Stimulated activated CD8-positive, alpha-beta memory T cell treated with anti-CD3 and anti-CD28 coated beads, Interleukin-4, amount 100 ng/mL, for 4 hours (primary cell): ENCODE measurements at places on chromosomes 4 and X.

DNA sequence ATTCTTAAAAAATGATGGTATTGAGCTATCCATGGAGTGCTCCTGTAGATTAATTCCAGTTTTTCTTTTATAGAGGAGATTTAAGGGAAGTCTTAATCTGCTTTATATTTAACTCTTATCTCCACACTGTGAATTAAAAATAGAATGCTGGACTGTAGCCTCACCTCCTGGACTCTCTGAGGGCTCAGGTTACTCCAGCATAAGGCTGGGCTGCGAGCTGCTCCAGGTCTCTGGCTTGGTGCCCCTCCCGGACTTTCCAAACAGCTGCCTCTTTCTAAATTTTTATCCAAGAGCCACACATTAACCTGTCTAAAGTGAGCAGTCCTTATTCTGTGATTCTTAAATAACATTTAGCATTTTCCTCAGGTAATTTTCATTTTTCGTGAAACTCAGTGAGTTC lies 218.7 kb upstream of the JADE1 start:
- no peak for DNase-seq

GRCh38 chr4:137471895-137472294 lies 60.4 kb downstream of the PCDH18 start:
- DNase-seq, result no peak

DNA sequence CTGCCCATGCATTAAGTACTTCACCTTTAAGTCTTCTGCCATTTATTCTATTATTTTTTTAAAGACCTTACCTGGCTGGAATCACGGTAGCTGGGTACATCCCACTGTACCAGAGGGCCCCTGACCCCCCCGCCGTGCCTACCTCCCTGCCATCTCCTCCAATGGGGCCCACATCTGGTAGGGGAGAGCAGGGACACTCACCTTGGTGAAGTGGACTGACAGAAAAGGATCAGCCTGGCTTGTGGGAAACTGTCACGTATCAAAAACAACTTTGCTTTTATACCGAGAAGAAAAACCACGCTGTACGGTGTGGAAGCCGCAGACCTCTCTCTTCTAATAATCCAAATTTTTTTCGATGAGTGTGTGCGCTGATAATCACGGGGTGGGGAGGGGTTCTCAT lies at the start of gene FOXP3:
TSS of gene FOXP3 (minus strand) at position 251 of the 400 bp plus-strand sequence. CDS start 6,205 bp downstream, outside the sequence.
- DNase-seq, result no peak

DNA sequence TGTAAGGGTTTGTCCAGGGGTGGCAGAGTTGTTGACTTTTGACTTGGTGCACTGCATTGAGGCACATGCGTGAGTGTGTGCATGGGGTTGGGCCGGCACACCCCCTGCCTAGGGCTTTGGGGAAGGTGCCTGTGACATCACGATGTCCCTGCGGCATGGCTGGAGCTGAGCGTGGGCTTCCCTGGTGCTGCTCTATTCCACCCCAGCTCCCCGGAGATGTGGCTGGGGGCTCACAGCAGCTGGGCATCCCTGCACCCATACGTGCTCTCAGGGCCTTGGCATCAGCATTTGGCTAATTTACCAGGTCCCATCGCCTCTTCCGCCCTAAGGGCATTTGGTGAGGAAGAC lies 5.7 kb downstream of the PSAPL1 start:
- no peak for DNase-seq

DNA sequence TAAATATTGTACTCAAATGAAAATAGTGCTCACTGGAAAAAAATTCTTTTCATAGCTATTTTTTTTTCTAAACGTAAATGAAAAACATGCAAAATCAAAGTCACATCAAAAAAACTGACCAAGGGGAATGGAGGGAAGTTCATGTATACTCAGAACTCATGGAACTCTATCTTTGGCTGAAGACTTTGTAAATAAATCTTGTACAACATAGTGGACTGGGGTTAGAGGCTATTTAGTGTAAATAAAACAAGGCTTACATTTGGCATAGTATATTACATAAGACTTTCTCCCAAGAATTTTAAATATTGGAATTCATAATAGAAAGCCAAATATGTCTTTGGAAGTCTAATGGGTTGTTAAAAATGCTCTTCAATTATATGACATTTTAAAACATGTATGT lies 59.8 kb upstream of the PDE5A start:
- DNase-seq, result no peak

DNA sequence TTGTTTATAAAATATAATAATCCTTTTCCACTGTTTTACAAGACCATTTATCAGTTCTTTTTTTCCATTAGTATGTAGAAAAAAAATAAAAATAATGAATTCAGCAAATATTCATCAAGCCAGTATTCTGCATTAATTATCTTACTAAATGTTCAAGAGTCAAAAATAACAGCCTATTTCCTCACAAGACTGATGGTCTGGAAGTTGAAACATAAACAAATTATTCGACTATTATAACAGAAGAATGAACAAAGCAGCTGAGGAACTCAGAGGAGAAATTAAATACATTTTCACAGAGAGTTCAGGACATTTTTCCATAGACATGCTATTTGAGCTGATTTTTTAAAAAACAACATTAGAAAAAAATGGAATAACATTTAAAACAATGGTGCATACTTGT lies 2594.8 kb downstream of the ARAP2 start:
- DNase-seq, result no peak

GRCh38 chrX:50108264-50108663 lies 92.5 kb downstream of the AKAP4 start:
- no peak for DNase-seq

GRCh38 chr4:82913305-82913704 lies 12.8 kb downstream of the THAP9 start:
- no peak for DNase-seq

DNA sequence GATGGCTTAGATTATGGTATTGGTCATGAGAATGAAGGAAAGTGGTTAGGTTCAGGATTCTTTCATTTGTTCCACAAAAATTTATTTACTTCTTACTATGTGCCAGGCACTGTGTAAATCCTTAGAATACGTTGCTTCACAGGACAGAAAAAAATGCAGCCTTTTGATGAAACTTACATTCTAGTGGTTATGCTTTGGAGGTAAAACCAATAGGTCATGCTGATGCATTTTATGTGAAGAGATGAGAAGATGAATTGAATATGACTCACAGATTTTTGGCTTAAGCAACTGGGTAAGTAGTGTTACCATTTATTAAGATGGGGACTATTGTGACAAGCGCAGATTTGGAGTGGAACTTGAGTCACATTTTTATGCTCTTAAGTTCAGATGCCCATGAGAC lies 165.3 kb downstream of the GLRA2 start:
- DNase-seq, result no peak

DNA sequence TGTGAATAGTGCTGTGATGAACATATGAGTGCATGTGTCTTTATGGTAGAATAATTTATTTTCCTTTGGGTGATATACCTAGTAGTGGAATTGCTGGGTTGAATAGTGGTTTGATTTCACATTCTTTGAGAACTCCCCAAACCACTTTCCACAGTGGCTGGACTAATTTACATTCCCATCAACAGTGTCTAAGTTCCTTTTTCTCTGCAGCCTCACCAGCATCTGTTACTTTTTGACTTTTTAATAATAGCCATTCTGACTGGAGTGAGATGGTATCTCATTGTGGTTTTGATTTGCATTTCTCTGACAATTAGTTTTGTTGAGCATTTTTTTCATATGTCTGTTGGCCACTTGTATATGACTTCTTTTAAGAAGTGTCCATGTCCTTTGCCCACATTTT lies 29.1 kb downstream of the JADE3 start:
- no peak for DNase-seq

GRCh38 chr4:142201041-142201440 lies 564.7 kb downstream of the IL15 start:
- no peak for DNase-seq

DNA sequence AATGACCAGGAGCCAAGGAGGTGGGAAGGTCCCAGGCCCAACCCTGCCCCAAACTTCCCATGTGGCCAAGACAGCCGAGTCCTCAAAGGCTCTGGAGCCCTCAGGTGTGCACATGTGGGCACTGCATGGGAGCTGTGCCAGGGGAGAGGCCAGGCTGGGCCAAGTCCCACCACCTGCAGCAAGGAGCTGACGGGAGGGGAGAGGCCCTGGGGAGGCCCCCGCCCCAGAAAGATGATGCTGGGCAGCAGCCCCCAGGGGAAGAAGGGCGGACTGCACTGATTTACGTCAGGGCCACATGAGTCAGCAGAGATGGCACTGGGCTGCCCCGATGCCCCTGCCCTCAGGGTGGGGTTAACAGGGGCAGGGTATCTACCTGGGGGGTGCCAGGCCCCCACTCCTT lies 1.4 kb downstream of the L1CAM start:
- no peak for DNase-seq

DNA sequence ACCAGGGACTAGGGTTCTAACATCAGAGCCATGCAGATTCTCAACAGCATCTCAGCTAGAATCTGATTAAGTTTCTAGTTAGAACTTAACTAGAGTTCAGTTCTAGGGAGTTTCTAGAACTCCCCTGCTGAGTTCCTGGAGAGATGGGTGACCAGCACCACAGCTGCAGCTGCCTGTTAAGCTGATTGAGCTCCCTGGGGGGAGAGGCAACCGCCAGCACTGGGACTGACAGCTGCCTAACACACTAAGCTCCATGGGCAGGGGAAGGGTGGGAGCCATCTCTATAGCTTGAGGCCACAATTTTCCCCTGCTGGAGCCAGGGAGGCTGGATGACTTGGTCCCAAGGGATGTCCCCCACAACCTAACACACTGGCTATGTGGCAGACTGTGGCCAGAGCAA lies 84.2 kb downstream of the CHIC1 start:
- no peak for DNase-seq

DNA sequence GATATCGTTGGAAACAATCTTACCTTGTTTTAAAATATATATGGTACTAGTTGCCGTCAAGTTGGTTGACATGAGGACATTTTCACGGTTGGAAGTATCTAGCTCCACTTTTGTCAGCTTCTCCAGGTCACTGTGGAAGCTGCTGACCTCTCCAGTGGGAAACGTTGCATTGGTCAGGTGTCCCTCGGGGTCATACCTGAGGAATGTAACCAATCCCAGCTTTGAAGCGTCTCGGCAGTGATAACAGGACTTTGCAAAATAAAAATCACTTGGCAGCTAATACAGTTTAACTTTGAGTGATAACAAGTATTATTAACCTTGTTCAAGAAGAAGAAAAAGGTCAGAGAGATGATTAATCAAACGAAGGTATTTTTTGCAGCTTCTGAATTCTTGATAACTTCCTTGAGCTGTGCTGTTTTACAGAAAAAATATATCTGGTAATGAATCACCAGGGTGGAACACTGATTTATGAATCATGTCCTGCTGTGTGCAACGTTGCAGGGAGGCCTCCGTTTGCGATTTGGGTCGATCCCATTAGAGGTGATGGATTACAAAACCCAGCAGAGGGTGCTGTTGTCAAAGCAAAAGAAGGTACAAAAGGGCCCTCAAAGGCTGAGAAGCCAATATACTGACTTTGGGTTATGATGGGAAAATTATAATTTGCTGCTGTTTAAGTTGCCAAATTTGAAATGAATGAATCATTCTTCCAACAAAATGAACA lies 60.1 kb downstream of the SH2D1A start:
- DNase-seq, result peak; percentile 24

DNA sequence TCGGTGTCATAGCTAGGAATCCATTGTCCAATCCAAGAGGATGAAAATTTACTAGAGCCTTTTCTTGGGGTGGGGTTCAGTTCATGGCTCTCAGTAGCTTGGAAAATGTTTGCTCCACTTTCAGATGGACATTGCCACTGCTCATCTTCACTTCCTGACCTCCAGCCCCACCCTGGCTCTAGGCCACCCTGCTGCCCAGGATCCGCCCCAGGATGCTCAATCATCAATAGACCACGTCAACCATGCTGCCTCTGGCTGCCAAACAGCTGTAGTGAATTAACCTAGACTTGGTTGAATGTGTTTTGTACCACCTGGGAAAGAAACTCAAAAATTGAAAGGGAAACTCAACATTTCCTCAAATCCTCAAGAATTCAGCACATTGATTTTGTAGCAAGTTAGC lies 37.2 kb upstream of the HSD17B10 start:
- no peak for DNase-seq

- no peak for DNase-seq
Observed at GRCh38 chr4:78174891-78175290, 117.8 kb downstream of the FRAS1 start.

GRCh38 chrX:12360986-12361598 lies 222.8 kb downstream of the FRMPD4 start:
- DNase-seq, result no peak

GRCh38 chr4:155946486-155946885 lies 7.2 kb downstream of the CTSO start:
- DNase-seq, result no peak

DNA sequence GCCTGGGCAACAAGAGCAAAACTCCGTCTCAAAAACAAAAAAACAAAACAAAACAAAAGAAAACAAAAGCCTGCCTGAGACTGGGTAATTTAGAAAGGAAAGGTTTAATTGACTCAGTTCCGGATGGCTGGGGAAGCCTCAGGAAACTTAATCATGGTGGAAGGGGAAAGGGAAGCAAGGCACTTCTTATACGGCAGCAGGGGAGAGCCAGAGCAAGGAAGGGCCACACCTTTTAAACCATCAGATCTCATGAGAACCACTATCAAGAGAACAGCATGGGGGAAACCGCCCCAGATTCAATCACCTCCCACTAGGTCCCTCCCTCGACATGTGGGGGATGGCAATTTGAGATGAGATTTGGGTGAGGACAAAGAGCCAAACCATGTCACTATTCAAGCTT lies 122.2 kb downstream of the UBE2K start:
- DNase-seq, result no peak

- no peak for DNase-seq
Observed at GRCh38 chr4:143225167-143225566, 40.5 kb downstream of the USP38 start.

DNA sequence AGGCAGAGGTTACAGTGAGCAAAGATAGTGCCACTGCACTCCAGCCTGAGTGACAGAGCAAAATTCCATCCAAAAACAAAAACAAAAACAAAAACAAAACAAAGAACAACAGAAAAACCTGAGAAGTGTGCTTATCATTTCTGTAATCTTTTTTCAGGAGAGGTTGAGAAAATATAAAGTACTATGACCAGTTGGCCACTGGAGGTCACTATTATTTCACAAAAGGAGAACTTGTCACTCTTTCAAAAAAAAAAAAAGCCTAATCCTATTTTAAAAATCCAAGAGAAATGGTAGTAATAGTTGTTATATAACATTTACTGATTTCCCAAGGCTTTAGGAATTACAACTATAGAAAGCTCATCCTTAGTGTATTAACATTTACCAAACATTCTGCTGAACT lies 24.9 kb upstream of the RNF150 start:
- DNase-seq, result no peak

GRCh38 chrX:41512394-41512793 lies 65.3 kb downstream of the NYX start:
- no peak for DNase-seq
